ENCODE measurements at places on chromosomes 3 and 15.

- no peak for DNase-seq
Observed at GRCh38 chr3:24128199-24129005, 183.3 kb downstream of the NR1D2 start.

- no peak for DNase-seq
Observed at GRCh38 chr3:63933459-63933858, 21.3 kb upstream of the SCAANT1 start.

DNA sequence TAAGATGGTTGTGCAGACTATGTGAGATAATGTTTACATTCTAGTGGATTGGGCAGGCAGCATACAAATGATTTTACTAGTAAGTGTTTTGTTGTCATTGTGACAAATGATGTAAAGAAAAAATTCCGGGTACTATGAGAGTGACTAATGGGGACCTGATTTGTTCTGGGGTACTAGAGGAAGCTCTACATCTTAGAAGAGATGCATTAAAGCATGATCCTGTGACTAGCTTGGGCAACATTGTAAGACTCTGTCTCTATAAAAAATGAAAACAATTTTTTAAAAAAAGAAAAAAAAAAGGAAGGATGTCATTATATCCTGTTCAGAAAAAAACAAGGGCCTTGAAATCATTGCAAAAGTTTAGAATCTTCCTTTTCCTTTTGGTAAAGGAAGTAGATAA, 58.1 kb upstream of the MYRIP start:
- no peak for DNase-seq

DNA sequence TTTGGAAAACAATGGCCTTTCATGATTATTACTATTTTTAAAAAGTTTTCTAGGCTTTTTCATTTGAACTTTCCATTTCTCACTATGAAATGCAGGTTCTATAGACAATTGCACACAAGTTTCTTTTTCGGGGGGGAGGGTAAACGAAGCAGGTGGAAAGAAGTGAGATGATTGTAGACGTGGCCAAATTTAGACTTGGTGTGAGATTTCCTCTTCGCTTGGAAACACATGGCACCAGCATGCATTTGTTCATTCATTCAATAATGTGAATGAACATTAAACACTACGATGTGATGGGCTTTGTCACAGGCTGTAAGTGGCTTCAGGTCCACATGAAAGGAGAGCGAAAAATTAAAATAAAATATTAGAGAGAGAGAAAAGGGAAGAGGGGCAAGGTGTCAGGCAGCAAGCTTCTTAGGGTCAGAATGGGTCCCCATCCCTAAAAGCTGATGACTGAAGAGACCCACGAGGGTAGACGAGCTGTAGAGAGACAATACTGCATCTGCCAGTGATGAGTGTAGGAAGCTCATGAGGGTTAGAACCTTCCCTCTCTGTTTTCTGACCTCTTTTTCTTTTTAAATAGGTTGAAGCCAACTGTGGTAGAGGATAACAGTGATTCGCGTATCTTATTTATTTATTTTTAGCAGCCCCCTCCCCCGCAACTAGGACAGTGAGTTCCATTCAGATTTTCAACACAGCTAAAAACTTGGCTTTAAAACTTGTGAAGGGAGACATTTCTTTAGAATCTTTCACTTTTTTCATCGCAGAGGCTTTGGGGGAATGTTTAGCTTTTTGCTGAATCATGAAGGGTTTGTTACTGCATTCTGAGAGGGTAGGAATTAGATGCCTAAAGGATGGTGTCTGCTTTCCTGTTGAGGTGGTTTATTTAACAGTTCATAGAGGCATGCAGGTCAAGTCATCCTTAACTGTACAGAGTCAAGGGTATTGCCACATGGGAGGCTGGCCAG, 36.2 kb downstream of the GAP43 start:
- no peak for DNase-seq

GRCh38 chr15:98178861-98179260, 218.4 kb downstream of the ARRDC4 start:
- DNase-seq: no peak

DNA sequence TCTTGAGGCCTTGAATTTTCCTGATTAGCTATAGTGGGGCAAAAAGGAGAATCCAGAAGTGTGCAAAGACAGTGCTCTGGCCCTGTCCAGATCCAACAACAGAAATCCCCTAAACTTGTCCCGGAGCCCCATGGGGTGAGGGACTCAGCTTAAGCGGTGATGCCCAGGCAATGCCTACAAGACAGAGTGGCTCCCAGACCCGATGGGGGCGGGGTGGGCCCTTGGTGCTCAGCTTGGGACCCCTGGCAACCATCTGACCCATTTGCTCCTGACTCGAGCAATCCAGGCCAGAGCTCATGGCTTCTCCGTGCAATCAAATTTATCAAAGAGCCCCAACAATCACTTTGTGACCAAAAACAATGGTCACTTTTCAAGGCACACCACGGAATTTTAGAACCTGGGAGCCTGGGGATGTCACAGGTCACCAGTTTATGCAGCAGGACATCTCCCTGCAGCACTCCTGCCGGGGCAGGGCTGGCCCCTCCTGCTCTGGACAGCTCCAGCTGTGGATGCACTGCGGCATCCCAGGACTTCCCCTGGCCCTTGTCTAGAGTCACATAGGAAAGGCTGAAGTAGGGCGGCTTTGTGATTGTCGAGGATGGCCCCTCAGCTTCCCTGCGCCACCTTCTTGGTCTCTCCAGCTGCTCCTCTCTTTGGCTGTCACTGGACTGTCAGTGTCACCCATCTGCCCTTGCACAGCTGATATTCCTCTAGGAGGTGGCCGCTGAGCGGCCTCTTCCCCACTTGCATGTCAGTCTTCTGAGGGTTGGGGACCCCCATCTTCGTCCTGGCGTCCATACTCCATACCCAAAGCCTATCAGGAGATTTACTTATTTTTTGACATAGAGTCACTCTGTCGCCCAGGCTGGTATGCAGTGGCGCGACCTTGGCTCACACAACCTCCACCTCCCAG, 28.4 kb downstream of the RGMA start:
- no peak for DNase-seq

DNA sequence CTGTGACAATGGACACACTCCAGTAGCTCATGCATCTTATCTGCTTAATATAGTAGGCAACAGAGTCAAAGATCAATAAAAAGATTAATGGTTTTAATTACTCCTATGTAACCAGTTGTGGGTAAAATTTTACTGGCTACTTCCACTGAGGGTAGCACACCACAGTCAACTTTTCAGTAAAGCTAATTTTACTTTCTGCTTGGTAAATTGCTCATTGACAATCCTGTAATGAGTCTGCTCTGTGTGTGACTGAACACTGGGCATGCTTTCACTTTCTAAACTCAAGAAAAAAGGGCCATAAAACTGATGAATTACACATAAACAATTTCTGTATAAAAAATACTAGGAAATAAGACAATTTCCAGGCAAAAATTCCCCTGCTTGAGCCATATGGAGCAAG, 838.3 kb downstream of the VGLL3 start:
- DNase-seq: no peak

DNA sequence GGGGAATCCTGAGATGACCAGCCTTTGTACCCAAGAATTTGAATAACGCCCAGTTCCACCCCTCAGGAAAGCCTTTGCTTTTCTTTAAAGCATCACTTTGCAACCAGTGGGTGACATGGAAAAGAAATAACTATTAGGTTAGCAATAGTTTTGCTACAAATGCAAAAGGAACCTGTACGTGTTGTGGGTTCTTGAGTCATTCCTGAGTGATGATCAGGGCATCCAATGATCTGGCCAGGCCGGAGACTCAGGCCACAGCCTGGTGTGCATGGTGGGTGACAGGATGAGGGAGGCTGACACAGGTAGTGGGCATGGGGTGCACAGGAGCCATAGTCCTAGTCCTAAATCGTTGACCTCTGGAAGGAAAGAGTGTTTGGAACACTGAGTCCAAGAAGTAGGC, 321.4 kb upstream of the IL12A start:
- no peak for DNase-seq

DNA sequence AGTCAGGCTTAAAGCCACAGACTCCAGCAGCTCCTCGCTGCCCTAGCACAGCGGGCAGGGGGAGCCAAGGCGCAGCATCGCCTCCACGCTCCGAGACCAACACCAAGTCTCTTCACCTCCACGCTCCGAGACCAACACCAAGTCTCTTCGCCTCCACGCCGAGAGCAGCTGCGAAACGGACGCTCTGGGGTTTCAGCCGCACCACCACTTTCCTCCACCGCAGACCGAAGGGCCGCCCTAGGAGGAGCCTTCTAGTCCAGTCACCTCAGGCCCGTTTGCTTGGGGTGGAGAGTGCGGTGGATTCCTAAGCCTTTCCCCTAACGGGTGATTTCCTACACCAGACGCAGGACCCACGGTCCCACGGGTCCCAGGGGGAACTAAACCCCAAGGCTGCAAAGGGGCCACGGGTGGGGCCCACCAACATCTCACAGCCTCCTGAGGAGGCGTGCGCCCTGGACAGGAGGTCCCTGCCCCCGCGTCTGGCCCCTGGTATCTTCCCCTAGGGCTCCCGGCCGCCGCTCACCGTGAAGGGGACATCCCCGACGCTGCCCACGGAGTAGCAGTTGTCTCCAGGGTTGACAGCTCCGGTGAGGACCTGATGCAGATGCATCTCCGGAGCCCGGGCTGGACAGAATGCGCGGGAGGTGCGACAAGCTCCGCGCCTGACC, 501 bp downstream of the DMXL2 start:
- peak; percentile 20 for DNase-seq

DNA sequence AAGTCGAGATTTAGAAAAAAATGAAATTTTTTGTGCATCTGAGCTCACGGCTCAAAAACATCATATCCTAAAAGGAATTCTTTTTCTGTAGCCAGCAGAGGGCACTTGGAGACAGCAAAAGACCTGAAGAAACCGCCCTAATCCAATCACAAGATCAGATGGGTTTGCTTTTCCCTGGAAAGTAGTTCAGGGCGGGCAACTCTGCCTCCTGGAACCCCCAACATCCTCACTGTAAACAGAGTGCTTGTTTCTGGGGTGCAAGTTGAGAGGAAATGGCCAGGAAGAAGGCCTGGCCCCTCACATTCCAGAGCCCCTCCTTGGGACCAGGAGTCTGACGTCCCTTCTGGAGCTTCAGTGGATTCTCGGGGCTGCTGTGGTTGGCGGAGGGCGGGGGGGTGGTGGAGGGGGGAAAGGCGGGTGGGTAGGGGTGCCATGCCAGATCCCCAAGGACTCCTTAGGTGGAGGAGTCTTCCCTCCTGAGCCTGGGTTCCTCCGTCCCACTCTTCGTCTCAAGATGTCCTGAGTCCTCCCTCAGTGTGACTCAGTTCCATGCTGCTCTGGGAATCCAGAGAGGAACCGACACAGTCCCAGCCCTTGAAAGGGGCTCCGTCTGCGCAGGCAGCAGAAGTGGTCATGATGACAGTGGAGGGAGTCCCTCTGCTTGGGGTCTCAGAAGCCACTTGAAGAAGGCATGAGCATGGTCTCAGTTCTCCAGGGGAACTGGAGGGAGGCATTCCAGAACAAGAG, 35.9 kb downstream of the CCK start:
- no peak for DNase-seq

Measured in stimulated activated CD4-positive, alpha-beta T cell treated with anti-CD3 and anti-CD28 coated beads, Interleukin-4, amount 100 ng/mL, for 4 hours (primary cell).